Left ventricle myocardium inferior (tissue), 1 donor: ENCODE measurements at places on chromosomes 7 and 10. TPM values are rescaled to one million over a fixed set of nuclear protein-coding genes. Genes with fewer than 3 reads are reported as not detected.

Gene ANKRD1
- 2,047 TPM for total RNA-seq

Gene SLC26A3
- 0.33 TPM for total RNA-seq

Gene LMOD2
- 888 TPM for total RNA-seq

Gene TCF7L2
- total RNA-seq, result 8.9 TPM

Gene FAM221A
- total RNA-seq, result 2.9 TPM

Gene ABCB4
- total RNA-seq, result 4.2 TPM

Gene CDC14C
- not detected for total RNA-seq

Gene SRRM3
- 6.1 TPM for total RNA-seq

Gene MEST
- total RNA-seq, result 4.9 TPM

Gene TMEM178B
- total RNA-seq, result 35.9 TPM

Gene NRAP
- total RNA-seq, result 1,025 TPM

Gene CYP2W1
- not detected for total RNA-seq

Gene ELN
- 51.6 TPM for total RNA-seq

Gene LRRC17
- 2.3 TPM for total RNA-seq

Gene PDE1C
- total RNA-seq, result 207 TPM

Gene CPA4
- not detected for total RNA-seq

Gene TACC2
- 400 TPM for total RNA-seq

Gene CFTR
- total RNA-seq, result 0.11 TPM

Gene PSD
- 0.93 TPM for total RNA-seq

Gene COBL
- 77.1 TPM for total RNA-seq

Gene TAS2R41
- total RNA-seq, result not detected

Gene DNAH11
- 0.74 TPM for total RNA-seq

Gene MMD2
- total RNA-seq, result not detected

Gene PLXDC2
- 16.6 TPM for total RNA-seq

Gene ODAD2
- total RNA-seq, result 0.58 TPM

Gene UPK3B
- 0.49 TPM for total RNA-seq

Gene NOS3
- total RNA-seq, result 12.6 TPM

Gene KCNIP2
- total RNA-seq, result 29.2 TPM

Gene CPA2
- total RNA-seq, result not detected

Gene MYPN
- 124 TPM for total RNA-seq

Gene ITIH5
- total RNA-seq, result 10.8 TPM

Gene HERPUD2
- 13.6 TPM for total RNA-seq

Gene INMT
- total RNA-seq, result 49.5 TPM

Gene DPYSL4
- total RNA-seq, result 42.8 TPM

Gene STRIP2
- total RNA-seq, result 17.1 TPM

Gene TAS2R4
- 0.25 TPM for total RNA-seq

Gene PLEKHA8
- 3.3 TPM for total RNA-seq

Gene NFE2L3
- 0.99 TPM for total RNA-seq

Gene RNF133
- 0.41 TPM for total RNA-seq

Gene TRAPPC14
- total RNA-seq, result 7.1 TPM

Gene TUBB8
- total RNA-seq, result not detected

Gene MEOX2
- 7.7 TPM for total RNA-seq

Gene CACNB2
- total RNA-seq, result 38.1 TPM

Gene GBX1
- total RNA-seq, result 1.9 TPM

Gene GPR26
- total RNA-seq, result not detected

Gene SPDYE2B
- total RNA-seq, result not detected

Gene HSPA14
- total RNA-seq, result 8.2 TPM

Gene FAM25A
- total RNA-seq, result not detected

Gene MOGAT3
- not detected for total RNA-seq
